Fibroblast of skin of scalp (primary cell): ENCODE measurements at places on chromosomes 7 and 10.

DNA sequence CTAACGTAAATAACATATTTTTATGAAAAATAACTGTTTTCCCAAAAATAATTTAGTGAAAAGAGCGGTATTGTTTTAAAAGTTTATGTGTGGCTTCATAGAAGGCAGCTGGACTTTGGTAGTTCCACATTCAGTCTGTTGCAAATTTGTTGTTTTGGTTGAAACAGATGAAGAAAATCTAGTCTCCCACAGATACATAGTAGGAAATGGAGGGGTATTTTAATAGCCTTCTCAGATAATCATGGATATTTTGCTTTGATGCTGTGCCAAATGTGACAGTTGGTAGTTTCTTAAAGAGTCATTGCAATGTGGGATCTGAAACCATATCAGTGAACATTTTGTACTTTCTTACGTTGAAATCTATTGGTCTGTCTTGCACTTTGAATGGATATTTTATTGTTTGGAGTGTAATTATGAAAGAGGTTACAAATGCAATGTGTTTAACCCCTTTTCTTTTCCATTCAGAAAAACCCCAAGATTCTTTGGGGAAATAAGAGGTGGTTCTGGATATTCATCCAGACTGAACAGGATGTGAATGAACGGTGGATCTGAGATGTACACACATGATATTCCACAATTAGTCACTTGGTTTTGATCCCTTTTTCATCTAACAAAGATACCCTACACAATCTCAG is 10.4 kb downstream of the ZNF365 start:
- no peak for DNase-seq

DNA sequence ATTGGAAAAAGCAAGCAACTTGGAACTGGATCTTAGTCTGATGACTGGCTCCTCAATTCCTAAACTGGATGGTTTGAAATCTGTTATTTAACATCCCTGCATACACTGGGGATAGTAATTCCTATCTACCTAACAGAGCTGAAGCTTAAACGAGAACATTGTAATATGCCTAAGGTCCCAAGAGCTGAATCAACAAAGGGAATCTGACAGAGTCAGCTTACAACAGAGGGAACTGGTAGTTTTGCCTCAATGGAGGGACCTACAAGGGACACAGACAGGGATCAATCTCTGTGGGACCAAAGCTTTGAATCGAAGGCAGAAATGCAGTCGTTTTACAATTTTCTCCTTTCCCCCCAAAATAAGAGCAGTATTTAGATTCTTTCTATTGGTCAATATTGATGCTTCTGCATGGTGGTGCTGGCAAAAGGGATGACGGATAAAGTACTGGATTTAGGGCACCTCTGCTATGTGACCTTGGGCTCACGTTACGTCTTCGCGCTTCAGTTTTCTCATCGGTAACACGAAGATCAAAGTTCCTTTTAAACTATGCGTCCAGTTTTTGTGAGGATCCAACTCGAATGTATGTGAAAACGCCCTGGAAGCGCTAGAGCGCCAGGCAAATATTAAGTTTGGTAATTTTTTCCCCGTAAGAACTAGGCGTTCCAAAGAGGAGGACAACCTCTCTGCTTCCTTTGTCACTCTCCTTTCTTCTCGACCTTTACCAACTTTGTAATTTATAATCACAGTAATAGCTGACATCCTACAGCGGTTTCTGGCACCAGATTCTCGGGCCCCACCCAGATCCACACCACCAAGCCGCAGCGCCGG is 1.1 kb downstream of the ACTR1A start:
- no peak for DNase-seq

DNA sequence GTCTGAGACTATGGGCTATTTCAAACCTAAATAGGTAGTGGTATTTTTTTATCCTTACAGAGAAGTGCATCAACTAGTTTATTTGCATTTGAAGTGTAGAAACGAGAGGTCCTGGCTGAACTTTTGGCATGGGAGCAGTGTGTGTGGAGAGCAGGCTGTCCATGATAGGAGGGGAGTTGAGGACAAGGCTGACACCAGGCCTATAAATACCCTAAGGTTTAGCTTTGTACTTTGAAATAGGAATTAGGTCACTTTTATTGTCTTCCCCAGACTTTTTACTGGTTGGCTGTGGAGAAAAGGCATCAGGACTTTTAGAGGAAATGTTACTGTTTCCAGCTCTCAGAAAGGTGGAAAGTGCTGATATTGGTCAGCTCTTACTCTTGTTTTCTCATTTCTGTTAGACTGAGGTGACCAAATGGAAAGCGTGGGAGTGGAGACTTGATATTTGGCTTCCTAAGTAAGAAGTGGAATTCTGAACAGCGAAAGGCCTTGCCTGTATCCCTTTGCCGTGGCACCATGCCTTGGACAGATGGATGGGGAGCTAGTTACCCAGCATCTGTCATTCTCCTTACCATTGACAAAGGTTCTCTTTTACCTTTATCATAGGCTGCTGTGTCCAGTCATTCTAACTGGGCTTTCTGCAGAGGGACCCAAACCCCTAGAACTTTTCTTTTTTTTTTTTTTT is 46.0 kb downstream of the GBF1 start:
- no peak for DNase-seq

DNA sequence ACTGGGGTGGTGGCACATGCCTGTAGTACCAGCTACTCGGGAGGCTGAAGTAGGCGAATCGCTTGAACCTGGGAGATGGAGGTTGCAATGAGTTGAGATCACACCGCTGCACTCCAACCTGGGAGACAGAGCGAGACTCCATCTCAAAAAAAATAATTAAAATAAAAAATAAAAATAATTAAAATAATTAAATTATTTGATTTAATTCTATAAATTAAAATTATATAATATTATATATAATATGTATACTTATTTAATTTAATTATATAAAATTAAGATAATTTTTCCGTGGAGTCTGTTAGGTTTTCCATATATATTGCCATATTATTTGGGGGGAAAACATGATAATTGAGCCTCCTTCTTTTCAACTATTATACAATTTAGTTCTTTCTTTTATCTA is 12.0 kb downstream of the WIPF3 start:
- DNase-seq, result no peak

- no peak for DNase-seq
These were observed 35.2 kb upstream of the ITPRID1 start for GRCh38 chr7:31478721-31479120.

DNA sequence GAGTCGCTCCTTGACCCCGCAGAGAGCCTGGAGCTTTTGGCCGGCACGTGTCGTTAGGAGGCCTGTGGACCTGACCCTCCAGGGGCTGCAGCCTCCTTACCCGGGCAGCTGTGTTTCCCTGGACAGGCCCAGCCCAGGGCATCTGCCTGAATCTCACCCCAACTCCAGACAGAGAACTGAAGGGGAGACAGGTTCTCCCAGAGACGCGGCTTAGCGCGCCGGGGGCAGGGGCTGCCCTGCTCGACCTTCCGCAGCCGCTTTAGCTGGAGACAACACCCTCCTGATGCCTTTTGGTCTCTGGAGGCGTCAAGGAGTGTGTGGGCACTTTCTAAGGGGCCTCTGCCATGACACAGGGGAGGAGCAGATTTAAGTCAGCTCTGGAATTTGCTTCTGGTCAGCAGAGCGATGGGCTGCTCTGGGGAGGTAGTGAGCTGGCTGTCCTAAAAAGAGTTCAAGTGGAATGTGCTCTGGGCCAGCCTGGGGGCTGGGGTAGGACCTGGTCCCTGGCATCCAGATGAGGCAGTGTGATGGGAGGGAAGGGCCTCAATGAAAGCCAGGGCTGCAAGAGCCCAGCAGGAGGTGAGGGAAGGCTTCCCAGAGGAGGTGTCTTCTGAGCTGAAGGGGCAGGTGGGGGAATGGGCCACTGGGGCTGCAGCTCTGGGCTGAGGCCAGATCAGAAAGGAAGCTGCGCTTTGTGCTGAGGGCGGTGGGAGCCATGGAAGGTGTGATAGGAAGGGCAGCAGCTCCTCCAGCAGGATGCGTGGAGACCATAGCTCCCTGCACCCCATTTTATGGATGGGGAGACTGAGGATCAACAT is 5.8 kb downstream of the GRIFIN start:
- no peak for DNase-seq

DNA sequence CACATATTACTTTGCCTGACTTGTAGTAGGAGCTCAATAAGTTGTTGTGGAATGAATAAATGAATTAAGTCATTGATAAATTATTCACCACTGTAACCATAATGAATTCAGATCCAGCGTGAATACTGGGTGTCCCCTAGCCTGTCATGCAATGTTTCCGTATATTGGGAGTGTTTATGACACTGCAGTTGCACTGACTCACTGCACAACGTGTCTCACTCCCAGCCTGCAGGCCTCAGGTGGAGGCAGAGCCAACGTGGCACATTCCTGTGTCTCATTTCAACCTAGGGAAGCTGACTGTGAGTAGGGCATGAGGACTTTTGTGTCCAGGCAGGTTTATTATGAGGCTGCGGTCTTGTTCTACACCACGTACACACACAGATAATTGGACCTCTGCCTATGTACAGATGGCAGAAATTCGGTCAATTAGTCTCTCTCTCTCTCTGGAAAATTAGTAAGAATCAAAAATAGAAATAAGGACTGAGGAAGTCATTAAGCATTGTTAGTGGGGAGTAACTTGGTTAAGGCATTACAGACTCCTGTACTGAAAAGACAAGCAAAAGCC is 299.1 kb upstream of the IGFBP3 start:
- DNase-seq, result peak; percentile 30

DNA sequence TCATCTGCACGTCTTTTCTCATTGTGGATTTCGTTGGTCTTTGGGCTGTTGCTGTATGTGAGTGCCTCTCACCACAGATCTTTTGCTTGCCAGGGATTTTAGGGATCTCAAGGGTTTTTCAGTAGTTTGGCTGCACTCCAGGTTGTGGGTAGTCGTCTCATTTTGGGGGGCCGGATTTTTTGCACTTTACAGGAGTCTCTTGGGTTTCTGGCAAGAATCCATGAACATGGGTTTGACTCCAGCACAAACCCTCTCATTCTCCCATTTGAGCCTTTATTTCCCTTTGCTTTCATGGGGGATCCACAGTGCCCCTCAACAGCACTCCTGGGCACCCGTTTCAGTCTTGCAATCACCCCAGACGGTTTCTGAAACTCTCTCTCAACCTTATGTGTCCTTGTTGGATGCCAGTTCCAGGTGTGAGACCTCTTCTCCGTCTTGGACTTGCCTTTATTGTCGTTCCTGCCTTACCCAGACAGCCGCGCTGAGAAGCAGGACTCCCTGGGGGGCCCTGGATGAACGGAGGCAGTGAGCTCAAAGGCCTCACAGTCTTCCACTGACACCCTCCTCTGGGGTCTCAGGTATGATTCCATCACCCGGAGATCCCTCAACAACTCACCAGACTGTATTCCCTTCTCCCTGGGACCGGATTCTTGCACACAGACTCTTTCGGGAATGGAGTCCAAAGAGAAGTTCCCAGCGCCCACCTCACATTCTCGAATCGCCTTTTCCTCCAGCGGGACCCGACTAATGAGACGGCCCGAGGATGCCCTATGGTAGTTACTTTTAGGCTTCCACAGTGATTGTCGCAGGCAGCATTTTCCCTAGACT is 18.8 kb upstream of the ZNF273 start:
- no peak for DNase-seq

DNA sequence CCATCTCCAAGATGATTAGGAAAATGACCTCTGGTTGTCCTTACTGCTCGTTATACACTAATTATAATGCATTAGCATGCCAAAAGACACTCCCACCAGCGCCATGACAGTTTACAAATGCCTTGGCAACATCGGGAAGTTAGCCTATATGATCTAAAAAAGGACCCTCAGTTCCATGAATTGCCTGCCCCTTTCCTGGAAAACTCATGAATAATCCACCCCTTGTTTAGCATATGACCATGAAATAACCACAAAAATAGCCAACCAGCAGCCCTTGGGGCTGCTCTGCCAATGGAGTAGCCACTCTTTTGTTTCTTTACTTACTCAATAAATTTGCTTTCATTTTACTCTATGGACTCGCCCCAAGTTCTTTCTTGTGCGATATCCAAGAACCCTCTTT is 41.6 kb upstream of the KCNMA1 start:
- no peak for DNase-seq

GRCh38 chr7:95558864-95559263 is 37.5 kb downstream of the PDK4 start:
- DNase-seq, result no peak

- no peak for DNase-seq
These were observed 39.4 kb downstream of the EN2 start for GRCh38 chr7:155497149-155497901.

GRCh38 chr10:70169649-70170364 is 507 bp downstream of the SAR1A start:
- no peak for DNase-seq

DNA sequence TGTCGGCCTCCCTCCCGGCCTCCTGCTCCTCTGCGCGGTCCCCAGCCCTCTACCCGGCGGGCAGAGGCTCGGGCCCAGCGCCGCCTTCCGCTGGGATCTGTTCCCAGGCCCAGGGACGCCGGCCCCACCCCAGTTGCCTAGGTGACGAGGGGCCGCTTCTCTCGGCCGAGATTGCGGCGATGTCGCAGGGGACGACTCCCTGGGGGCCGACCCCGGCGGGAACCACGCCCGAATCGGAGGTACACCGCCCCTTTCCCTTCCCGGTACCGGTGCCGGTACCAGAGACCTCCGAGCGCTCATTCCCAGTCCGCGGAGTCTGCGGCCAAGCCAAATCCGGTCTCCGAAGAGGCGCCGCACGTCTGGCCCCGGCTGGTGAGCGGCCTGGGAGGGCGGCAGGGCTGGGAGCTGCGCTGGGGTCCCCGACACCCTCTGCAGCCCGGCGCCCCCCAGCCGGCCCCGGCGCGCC is at the start of gene CABCOCO1:
TSS of gene CABCOCO1 (plus strand) at position 136 of the 466 bp plus-strand sequence. CDS start at position 180, 44 bp downstream.
- DNase-seq, result peak; percentile 78

DNA sequence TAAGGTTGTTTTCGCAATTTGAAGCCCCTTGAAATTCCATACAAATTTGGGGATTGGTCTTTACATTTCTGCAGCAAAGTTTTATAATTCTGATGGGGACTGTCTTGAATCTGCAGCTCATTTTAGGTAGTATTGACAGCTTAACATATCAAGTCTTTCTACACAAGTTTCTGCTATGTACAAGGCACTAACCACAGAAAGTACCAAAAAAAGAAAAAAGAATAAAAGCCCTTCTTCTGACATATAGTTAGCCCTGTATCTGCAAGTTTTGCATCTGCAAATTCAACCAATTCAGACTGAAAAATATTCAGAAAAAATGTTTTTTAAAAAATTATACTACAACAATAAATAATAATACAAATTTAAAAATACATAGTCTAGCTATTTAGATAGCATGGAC is 15.3 kb downstream of the POT1 start:
- DNase-seq, result no peak

- DNase-seq, result no peak
These were observed 37.6 kb downstream of the GET4 start for GRCh38 chr7:913736-914520.

- no peak for DNase-seq
These were observed 94.5 kb downstream of the OR13A1 start for GRCh38 chr10:45220931-45221330.

GRCh38 chr7:8117195-8117594 is 144.8 kb downstream of the ICA1 start:
- DNase-seq, result no peak
